Stimulated activated CD8-positive, alpha-beta memory T cell treated with anti-CD3 and anti-CD28 coated beads, Interleukin-15, amount 100 ng/mL, for 1 hour (primary cell): ENCODE measurements at places on chromosomes 7 and 10.

- DNase-seq, result no peak
Observed at GRCh38 chr10:59362144-59362958, at the start of gene FAM13C. Gene FAM13C (minus strand): TSS chr10:59362549. CDS start chr10:59362460, 89 bp downstream.

DNA sequence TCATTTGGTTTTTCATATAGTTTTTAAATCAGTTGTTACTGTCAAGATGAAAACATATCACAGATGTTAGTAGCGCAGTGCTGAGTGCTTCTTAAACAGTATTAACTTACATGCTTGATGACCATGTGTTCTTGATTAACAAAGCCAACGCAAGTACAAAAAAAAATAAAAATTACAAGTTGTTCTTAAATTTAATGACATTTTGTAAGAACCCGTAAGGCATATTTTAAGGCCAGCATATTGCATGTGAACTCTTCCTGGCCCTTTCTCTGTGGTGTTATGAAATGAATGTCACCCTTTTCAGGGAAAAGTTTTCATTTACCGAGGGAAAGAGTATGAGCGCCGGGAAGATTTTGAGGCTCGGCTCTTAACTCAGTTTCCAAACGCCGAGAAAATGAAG, 140.4 kb upstream of the NPS start:
- DNase-seq, result no peak

DNA sequence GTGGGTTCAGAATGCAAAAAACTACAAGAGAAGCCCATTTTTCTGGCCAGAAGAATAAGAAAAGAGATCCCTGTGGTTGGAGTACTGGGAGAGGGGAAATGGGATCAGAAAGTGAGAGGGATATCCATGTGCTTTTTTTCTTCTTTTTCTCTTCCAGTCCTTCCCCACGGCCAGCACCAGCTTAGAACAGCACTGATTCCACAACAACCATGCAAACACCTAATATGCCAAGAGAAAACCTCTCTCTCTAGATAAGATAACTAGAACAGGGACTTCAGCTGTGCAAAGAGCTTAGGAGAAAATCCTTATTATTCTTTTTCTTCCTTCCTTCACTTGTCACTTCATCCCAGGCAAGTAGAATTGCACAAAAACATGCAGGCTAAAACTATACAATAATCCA, 83.5 kb downstream of the ELAPOR2 start:
- no peak for DNase-seq

DNA sequence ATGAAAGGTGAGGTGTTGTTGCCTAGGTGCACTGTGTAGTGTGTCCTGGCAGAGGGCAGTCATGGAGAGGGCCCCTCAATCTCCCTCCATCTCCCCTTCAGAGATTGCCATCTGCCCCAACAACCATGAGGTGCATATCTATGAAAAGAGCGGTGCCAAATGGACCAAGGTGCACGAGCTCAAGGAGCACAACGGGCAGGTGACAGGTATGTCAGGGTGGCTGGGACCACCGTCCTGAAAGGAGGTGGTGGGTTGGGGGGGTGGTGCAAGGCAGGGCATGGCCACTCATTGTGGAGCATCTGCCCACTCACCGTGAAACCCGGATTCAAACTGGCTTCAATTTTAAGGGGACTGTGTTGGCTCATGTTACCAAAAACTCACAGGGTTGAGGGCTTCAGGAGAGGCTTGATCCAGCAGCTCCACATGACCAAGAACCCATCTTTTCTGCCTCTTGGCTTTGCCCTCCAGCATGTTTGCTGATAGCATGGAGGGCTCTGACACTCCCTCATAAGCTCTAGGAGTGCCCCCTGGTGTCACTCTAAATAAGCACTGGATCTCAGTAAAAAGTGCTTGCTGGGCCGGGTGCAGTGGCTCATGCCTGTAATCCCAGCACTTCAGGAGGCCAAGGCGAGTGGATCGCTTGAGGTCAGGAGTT, 12.2 kb downstream of the ARPC1B start:
- no peak for DNase-seq

DNA sequence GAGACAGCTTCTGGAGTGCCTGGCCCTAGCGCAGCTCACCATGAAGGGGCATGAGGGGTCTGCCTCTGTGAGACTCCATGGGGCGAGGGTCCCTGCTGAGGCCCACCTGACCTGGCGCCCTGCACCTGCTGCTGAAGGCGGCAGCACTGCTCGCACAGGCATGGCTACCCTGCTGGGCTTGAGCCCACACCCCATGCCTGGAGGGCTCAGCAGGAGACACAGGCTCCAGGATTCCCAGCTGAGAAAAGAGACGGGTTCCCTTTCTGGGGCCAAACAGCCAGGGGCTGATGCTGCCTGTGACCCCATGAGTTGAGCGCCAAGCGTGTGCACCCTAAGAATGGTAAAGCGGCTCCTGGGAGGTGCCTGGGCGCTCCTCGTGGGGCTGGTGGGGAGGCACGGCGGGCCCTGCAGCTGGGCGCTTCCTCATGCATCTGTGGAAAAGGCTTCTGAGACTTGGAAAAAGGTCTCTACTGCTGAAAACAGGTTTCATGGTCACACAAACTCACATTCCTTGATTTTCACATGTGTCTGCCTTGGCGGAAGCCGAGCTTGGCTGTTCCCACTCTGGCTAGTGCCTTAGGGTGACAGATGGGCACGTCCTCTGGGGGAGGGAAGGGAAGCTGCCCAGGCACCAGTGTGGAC, 233.4 kb downstream of the ZMYND11 start:
- DNase-seq, result no peak

DNA sequence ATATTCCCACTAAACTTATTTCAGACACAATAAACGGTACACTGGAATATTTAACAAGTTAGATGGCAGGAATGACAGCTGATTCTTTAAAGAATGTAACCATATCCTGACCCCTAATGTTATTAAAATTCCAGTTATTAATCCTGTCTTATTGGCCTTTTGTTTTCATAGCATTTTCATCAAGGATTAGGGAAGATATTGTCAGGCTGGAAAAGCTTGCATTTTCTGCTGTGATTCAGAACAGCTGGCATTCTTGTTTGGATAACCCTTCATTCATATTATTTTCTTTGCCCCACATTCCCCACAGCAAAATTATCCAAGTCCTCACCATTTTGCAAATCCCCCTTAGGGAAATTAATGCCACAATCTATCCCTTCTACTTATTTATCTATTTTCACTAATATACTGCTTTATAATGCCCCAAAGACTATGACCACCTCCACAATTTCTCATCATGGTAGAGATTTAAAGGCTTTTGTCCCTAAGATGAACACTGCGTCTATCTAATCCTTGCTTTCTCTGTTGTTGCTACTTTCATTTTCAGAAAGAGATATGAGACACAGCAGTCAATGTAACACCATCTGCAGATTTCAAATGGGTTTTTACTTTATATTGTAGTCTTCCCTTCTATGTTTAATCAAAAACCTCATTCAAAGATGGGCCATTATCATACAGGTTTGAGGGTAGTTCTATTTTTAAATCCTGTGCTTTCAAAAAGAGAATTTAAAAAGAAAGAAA, 475.1 kb downstream of the PARD3 start:
- DNase-seq, result no peak

DNA sequence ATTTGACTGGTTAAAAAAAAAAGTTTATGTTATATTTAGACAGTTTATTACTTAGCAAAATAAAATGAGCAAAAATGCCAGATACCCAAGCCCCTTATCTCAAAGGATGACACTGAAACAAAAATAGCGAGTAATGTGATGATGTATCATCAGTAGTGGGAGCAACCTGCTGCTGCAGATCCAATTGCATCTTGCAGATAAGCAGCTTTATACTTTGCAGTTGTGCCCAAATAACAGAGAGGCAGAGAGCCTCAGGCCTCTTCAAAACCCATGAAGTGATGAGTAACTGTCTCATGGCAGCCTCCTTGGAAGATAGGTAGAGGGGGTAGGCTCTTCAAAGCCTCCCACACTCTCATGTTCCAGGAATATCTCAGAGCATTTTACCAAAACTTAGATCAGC, 468.2 kb upstream of the LRRTM3 start:
- no peak for DNase-seq

DNA sequence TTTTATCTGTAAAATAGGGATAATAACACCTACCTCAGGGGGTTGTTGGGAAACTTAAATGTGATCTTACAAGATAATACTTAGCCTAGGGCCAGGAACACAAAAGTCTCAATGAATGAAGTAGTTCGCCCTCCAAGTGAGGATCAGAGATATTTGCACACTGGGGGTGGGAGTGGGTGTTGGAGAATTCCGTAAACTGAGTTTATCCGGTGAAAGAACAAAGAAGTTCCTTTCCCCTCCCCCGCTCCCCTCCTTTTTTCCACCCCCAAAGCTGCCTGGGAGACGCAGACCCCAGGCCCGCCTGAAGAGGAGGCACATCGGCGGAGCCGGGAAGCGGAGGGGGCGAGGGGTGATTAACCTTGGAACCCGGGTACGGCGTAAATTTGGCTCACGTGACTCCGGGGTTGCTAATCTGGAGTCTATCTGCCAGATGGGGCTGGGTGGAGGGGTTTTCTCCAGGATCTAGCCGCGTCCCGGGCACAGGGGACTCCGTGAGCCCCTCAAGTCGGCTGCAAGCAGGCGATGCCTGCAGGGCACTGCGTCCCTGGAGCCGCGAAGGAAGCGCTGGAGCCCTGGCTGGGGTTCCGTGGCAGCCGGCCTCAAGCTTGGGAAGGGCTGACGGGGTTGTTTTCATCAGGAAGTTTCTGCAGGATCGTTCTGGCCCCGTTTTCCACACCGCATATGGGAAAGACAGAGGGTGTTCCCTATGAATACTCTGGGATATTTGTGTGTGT, 1.4 kb upstream of the PODXL start:
- no peak for DNase-seq

GRCh38 chr7:51592842-51593599, 276.4 kb upstream of the COBL start:
- DNase-seq, result no peak

- DNase-seq, result no peak
Observed at GRCh38 chr7:76054123-76055120, 6.5 kb downstream of the MDH2 start.

- DNase-seq, result no peak
Observed at GRCh38 chr10:71424496-71425194, 27.9 kb downstream of the CDH23 start.

GRCh38 chr10:91206837-91207474, 13.5 kb upstream of the PCGF5 start:
- DNase-seq, result no peak

GRCh38 chr7:88147949-88148348, 71.9 kb downstream of the SRI start:
- no peak for DNase-seq

DNA sequence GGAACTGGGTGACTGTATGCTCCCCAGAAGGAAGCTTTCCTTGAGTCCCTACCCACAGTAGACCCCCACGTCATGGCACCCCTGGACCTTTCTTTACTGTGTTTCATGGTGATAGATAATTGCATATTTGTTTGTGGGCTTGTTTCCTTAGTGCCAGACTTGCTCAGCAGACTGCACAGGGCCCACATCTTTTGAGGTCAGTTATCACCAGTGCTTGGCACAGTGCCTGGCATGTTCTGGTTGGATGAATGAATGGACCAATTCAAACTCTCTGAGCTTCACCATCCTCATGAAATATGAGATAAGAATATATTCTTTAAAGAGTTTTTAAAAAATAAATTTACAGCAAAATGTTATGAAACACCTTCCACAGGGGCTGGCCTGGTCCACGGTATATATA, 78.4 kb upstream of the EMX2 start:
- DNase-seq, result no peak

DNA sequence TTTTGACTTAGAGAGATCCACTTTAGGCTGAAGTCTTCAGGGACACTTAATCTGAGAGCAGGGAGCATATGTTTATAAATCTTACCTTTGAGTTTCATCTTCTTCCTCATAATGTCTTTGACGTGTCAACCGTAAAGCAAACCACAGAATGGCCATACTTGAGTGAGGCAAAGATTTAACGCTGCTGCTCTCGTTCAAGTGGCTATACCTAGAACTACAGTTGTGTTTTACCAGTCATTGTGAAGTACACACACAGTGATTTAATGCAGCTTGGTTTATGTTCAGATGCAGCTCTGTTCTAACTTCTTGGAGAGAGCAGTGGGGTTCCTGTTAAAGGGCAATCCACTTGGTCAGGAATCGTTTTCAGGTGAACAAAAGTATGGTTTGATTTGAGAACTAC, 39.9 kb upstream of the GOT1 start:
- no peak for DNase-seq

DNA sequence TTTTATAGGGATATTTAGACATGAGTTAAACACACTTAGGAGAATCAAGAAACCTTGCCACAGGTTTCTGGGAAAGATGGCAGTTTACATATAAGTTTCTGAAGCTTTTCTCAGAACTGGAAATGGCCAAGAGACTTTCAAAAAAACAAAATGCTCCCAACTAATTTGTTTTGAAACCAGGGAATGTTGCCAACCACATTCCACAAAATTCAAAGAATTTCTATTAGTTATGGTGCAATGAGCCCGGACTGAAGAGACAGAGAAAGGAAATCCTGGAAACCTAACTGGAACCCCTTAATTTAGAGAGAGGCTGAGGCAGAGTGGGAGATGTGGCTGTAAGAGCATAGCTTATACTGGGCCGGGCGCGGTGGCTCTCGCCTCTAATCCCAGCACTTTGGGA, 128.5 kb downstream of the PTEN start:
- no peak for DNase-seq

GRCh38 chr10:54441275-54441674, 359.8 kb downstream of the PCDH15 start:
- no peak for DNase-seq

GRCh38 chr10:79241990-79242619, 105.2 kb upstream of the PPIF start:
- DNase-seq, result no peak

- no peak for DNase-seq
Observed at GRCh38 chr7:136523571-136523970, 344.9 kb upstream of the CHRM2 start.

- DNase-seq, result no peak
Observed at GRCh38 chr7:140314573-140315480, 83.5 kb downstream of the SLC37A3 start.

GRCh38 chr10:52785418-52785817, 12.8 kb upstream of the MBL2 start:
- no peak for DNase-seq

DNA sequence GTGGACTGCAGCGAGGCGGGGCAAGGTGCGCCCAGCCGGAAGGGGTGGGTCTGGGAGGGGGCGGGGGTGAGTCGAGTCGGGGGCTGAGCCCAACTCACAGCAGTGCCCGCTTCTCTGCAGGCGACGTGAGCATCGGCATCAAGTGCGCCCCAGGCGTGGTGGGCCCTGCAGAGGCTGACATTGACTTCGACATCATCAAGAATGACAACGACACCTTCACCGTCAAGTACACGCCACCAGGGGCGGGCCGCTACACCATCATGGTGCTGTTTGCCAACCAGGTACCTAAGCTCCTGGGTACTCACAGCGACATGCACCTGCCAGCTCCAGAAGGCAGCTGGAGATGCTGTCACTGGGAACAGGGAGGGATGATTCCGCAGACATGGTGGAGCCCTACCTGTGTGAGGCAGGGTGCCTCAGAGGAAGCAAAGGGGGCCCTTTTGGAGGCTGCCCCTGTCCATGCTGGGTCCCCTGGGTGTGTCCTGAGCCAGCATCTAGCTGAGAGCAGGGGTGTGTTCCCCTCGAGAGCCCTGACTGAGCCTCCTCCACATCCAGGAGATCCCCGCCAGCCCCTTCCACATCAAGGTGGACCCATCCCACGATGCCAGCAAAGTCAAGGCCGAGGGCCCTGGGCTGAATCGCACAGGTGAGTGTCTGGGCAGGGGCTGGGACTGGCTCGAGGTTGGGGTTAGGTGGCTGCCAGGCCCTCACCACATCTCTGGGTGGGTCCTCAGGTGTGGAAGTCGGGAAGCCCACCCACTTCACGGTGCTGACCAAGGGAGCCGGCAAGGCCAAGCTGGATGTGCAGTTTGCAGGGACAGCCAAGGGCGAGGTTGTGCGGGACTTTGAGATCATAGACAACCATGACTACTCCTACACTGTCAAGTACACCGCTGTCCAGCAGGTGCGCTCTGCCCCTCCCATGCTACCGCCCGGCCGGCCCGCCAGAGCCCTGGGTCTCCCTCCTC, 12.8 kb downstream of the FLNC start:
- DNase-seq, result no peak
